ENCODE measurements at places on chromosomes 13 and 19. TPM values are rescaled to one million over a fixed set of nuclear protein-coding genes. Genes with fewer than 3 reads are reported as not detected.

FXYD1 gene
- 2.6 TPM for total RNA-seq

DNA sequence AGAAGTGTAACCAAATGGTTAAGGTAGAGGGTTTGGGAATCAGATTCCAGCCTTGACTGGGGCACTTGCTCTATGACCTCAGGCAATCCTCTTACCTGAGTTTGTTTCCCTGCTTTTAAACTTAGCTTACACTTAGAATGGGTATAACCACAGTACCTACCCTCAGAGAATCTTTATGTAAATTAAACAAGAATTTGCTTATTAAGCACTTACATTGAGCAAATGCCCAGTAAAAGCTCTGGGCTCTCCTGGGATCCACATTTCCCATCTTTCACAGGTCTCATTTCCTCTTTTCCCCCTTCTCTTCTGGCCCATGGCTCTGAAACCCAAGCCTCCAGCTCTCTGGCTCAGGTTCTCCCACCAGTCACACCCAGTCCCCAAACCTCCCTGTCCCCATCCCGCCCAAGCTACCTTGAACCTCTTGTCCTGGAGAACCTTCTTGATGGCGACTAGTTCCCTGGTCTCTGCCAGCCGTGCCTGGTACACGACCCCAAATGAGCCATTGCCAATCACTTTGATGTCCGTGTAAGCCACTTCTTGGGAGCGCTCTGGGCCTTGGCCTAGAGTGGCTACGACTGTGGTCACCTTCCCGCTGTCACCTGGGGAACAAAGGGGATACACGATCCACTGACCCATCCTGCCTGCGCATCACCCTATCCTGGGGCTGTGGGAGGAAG, 2.7 kb downstream of the GSK3A start:
- no peak for DNase-seq

- DNase-seq, result no peak
Observed at GRCh38 chr13:43077461-43077860, 54.1 kb downstream of the DNAJC15 start.

DNA sequence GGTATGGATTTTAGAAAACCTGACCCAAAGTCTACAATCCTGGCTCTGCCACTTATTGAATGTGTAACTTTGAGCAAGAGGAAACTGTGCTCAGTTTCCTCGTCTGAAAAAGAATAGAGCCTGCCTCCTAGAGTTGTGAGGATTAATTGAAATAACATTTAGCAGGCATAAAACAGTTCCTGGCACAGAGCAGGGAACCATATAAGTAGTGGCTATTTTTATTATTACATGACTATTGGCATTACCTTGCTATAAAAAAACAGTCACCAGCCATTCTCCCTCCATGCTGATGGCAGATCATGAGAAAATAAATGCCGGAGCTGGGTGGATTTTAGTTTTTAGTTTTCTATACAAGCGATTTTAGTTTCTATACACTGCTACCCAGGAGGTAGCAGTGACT, 5.8 kb downstream of the DOCK9 start:
- peak; percentile 2 for DNase-seq
